ENCODE measurements at places on chromosomes 4 and X.

- no peak for DNase-seq
- H3K27ac ChIP-seq: peak overlapping the region; percentile 71
- H3K27me3 ChIP-seq: no peaks in the 10 kb centered on the region
- H3K4me3 ChIP-seq: peak overlapping the region; percentile 77
Measured at GRCh38 chr4:109729117-109729717, 653 bp downstream of the PLA2G12A start.

GRCh38 chrX:56764975-56765791 lies 36.1 kb downstream of the NBDY start:
- H3K27me3 ChIP-seq: no peaks in the 10 kb centered on the region
- H3K27ac ChIP-seq: no peak overlapping the region
- no peak overlapping the region for H3K4me3 ChIP-seq
- H3K36me3 ChIP-seq: no peaks in the 10 kb centered on the region
- H3K4me1 ChIP-seq: no peaks in the 10 kb centered on the region

DNA sequence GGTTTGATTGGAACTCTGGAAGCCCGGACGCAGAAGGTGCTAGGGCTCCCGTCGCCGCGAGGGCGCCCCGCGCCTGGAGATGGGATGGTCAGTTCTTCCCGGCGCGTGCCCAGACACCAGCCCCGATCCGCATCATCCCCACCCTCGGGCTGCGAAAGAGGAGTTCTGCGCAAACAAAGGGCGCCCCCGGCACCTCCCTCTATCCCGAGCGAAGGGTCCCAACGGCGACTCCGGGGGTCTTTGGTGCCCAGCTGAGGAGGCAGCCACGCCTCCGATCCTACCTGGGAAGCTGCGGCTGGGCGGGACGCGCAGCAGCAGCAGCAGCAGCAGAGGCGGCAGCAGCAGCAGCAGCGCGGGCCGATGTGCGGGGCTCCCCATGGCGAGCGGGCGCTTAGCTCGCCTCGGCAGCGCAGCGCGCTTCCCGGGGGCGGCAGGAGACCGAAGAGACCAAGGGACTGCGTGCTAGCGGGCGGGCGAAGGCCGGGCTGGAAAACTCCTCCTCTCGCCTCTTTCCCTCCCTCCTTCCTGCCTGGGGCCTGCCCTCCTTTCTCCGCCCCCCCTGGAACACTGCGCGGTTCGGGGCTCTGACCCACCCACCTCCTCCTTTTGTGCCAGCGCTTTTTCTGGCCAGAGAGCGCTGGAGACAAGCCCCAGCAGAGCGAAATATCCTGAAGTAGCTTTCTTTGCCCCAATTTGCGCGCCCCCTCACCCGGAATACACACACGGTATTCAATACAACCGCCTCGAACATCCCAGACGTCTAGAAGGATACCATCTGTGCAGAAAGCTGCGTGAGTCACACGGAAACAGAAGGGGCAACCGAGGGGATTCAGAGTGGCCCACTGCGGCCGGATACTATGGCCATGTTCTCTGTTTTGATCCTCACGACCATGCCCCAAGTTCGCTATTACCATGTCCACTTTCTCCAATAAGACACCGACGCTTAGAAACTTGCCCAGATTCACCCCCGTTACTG lies at the start of gene SRPX:
Gene SRPX, minus strand, starts transcription at position 457 of the 976 bp plus-strand sequence. Its CDS starts 79 bp downstream, at position 378.
- no peak for DNase-seq
- peak within 1 kb of the TSS; percentile 48 for H3K4me3 ChIP-seq
- H3K36me3 ChIP-seq: no peaks in the 10 kb centered on the region
- H3K27ac ChIP-seq: peak within 1 kb of the TSS; percentile 36

- no peaks in the 10 kb centered on the region for H3K27me3 ChIP-seq
- no peaks in the 10 kb centered on the region for H3K4me1 ChIP-seq
- H3K4me3 ChIP-seq: no peak overlapping the region
- DNase-seq: no peak
Measured at GRCh38 chrX:111645607-111646006, 35.4 kb upstream of the ALG13 start.

Measured in HCT116 (cell line).